Activated CD8-positive, alpha-beta memory T cell treated with anti-CD3 and anti-CD28 coated beads for 4 hours (primary cell): ENCODE measurements at places on chromosomes 12 and 14.

- no peak for DNase-seq
Measured at GRCh38 chr12:20257311-20257710, 111.0 kb upstream of the PDE3A start.

- DNase-seq, result no peak
Measured at GRCh38 chr12:94620621-94621020, 29.7 kb downstream of the TMCC3 start.

- no peak for DNase-seq
Measured at GRCh38 chr14:104467236-104467635, 112.3 kb upstream of the C14orf180 start.

DNA sequence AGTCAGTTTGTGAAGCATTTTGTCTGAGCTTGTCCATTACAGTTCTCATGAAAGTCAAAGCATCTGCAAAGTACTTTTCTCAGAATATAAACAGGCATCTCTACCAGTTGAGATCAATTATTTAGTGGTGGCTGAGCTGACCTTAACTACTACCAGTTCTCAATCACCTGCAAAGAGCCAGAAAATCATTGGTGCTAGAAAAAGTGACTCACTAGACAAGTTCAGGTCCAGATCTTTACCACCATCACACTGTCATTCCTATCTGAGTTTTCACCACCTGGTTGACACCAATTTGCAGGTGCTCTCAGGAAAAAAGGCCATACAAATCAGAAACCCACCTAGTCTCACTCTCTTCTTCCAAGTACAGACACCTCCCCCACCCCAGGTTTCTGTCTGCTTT, 33.3 kb downstream of the ITPR2 start:
- DNase-seq, result no peak

DNA sequence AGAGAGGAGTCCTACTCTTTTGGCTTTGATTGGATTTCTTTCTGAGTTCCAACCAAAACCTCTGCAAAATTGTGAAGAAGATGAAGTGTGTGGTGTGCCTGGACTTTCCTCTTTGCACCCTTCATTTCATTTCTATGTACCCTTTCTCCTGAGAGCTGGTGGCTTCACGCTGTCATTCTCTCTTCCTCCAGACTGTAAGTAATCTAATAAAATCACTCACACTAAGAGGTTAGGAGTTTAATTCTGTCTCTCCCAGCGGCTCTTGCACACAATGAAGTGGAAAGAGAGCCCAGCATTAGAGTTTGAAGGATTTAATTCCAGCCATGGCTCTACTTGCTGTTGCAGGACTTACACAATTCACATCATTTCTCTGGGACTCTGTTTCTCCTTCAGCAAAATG, 37.8 kb upstream of the CRADD start:
- no peak for DNase-seq

DNA sequence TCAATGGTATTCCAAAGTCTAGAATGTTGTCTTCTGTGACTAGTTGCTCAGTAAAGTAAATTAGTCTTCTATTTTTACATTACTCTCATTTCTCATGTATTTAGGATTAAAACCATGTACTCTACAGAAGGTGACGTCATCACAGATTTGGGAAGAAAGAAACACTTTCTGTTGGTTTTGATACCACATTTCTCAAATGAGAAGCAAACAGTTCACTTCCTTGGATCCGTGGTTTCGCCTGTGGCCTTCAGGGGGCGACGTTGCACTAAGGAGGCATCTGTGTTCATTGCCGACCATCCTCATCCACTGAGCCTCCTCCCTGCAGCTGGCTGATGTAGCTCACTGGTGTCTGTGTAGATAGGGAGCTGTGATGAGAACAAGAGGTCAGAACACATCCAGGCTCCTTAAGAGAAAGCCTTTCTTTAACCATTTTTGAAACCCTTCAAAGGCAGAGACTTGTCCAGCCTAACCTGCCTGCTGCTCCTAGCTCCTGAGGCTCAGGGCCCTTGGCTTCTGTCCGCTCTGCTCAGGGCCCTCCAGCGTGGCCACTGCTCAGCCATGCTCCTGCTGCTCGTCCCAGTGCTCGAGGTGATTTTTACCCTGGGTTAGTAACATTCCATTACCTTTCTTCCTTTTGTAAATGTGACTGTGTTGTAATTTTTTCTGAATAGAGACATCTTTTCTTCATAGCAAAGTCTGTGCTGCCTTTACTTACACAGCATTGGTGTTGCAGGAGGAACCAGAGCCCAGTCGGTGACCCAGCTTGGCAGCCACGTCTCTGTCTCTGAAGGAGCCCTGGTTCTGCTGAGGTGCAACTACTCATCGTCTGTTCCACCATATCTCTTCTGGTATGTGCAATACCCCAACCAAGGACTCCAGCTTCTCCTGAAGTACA, 220.6 kb upstream of the OR4E1 start:
- peak; percentile 6 for DNase-seq

DNA sequence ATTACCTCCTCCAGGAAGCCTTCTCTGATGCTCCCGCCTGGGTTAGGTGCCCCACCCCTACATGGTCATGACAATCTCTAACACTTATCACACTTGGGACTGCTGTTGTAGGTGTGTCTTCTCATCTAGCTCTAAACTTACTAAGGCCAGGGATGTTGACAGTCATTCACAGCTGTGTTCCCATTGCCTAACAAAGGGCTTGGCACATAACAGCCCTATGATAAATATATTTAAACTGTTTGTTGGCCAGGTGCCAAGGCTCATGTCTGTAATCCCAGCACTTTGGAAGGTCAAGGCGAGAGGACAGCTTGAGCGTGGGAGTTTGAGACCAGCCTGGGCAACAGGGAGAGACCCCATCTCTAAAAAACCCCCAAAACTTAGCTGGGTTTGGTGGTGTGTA, 98.8 kb upstream of the RGS6 start:
- no peak for DNase-seq

DNA sequence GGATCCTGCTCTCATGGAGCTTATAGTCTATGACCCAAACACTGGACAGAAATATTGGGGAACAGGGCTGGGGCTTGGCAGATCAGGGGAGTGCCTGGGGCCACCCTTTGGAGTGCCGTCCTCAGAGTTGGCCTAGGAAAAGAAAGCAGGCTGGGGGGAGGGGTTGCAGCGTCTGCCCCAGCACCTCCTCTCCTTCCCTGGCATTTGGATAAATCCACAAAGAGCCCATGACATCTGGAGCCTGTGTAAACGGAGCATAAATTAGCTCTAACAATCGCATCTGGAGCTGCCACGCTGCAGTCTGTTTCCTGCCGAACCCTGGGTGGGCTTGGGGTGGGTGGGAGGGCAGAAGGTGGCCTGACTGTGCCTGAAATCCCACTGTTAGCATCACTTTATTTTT, 63.8 kb downstream of the MVK start:
- no peak for DNase-seq

DNA sequence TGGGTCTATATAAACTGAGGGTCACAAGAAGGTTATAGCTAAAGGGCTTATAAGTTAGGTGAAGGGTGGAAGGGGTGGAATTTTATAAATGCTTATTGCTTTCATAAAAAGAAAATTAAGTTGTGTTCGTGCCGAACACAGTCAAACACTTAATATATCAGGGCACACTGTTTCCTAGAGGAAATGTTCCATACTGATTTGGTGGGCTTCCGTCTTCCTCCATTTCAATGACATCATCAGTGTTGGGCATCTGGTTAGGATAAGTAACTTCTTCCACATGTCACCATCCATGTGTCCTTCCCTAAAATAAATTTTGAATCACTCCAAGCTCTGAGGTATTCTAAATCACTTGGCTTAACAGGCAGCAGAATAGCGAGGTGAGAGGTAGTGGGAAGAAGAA, 466.4 kb downstream of the MED13L start:
- no peak for DNase-seq

GRCh38 chr12:90896164-90896563, 58.8 kb downstream of the CCER1 start:
- DNase-seq, result no peak

DNA sequence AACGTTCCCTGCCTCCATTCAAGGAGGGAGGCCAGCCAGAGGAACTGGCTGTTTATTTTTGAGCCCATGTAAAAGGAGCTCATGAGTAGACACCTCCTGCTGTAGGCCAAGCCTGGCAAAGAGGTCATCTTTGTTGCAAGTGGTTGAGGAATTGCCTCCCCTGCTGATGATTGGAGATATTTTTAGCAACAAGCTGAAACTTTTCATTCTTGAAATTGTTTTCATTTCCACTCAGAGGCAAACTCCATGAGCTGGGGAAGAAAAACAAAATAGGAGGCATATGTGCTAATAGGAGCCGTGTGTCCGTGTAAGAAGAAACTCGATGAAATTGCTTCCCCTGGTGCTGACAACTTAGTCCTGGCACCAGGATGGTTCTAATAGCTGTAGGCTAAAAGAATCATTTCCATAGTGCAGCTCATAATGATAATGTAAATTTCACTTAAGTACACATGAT, 440.1 kb upstream of the FAR2 start:
- no peak for DNase-seq

DNA sequence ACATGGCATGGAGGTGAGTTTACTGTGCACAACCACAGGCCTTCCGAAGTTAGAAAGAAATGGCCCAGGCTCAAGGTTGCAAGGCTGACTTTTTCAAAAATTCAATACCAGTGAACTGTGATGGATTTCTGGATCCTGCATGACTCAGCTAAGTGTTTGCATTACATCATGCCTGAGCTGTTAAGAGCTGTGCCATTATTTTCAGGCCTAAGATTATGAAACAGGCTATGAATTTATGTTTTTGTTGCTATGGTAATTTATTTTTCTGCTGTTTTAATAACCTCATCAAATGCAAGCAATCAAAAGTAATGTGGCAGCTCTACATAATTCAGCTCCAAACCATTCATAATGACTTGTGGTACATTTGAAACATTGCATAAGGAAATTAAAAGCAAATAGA, 457.7 kb upstream of the TMEM132C start:
- no peak for DNase-seq

DNA sequence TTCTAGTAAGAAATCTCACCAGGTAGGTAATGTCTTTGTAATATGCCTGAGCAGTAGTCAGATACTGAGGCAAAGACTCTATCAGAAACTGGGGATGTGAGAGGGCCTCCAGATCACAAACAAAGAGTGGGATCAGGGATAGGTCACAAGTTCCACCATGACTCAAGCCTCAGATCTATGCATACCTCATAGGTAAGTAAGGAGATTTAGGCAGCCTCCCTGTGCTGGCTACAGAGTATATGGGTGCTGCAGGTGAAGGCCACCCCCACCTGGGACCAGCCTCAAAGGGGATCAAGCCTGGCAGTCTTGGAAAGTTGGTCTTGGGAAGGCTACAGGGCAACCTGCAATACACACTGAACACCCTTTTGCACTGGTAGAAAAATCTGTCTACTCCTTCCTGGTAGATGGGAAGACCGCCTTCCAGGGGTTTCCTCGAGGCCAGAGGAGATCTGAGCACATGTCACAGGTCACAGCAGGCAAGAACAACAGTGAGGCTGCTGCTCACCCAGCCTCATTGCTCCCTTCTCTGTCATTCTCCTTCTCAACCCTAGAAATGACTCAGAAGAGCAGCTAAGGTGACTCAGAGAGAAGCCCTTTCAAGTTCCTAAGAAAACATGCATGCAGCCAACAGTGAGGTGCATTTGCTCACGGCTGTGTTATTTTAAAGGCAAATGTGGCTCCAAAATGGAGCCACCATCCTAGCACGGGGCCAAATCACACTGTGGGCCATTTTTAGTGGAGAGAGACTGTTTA, 143.4 kb upstream of the CDKN3 start:
- DNase-seq, result no peak
